ENCODE measurements at places on chromosomes 5 and 9.

DNA sequence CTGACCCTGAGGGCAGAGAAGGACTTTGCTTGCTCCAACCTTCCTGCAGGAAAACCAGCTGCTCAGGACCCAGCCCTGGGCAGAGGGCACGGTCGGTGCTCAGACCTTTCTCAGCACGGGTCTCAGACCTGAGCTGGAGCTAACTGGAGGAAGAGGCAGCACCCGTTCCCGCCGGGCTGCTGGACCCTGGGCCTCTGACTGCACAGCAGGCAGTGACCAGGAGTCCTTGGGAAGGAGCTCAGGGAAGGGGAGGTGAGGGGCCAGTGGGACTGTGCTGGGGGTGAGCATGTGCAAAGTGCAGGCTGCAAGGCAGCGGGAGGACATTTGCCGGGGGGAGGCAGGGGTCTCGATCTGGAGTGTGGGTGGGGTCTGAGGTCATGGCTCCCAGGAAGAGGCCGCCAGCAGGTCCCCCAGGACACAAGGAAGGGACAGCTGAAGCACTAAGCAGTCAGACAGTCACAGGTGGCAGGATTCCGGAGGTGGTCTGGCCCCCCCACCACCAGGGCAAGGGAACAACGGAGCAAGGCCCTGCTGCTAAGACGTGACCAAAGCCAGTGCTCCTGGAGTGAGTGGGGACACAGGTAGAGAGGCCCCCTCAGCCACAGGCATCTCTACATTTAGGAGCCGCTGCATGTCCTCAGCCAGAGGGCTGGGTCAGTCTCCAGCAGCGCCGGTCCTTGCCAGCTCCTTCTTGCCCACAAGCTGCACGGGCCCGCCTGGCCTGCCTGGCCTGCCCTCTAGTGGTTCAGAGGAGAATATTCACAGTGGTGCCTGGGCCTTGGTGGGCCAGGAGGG lies 4.8 kb upstream of the DPM2 start:
- peak; percentile 88 for DNase-seq

DNA sequence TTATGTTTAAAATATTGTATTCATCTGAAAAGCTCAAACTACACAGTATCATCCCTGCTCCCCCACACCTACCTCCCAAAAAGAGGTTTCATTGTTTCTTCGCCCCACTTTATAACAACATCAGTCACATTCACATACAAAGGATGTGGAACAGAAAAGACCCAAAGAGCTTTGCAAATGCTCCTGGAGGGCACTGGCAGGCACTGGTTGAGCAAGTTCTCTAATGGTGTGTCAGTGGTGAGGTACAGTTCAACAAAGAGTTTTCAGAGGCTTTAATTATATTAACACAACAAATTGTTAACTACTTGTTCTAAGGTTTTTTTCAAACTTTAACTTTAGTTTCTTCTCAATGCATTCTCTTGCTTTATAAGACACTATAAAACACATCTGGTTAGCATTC lies 54.1 kb upstream of the ECM2 start:
- DNase-seq, result no peak

GRCh38 chr5:144187699-144188294 lies 17.1 kb downstream of the KCTD16 start:
- peak; percentile 76 for DNase-seq

- DNase-seq, result no peak
Measured at GRCh38 chr9:70574151-70574837, 159.8 kb upstream of the KLF9 start.

DNA sequence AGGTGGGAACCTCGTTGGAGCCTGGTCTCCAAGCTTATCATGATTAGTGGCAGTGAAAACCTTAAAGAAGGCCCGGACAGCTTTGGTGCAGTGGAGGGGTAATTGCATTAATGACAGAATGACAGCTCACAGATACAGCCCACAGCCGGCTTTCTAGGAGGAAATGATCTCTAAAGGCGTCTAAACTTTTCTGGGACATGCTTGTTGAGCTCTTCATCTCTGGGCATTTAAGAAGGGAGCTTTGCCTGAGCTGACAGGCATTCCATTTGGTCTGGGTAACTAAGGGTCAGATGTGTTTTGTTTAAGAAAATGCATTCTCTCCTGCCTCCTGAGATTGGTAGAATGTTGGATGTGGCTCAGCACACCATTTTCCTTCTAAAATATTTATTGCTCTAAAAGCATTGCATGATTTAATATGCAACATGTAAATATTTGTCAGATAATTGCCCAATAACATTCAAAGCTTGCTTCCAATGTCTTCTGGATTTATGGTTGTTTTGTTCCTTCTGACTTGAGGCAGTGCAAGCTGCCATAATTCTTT lies 4.0 kb downstream of the ANKRD33B start:
- no peak for DNase-seq

- no peak for DNase-seq
Measured at GRCh38 chr5:126809916-126810315, 33.0 kb downstream of the LMNB1 start.

- no peak for DNase-seq
Measured at GRCh38 chr5:73131711-73132425, 11.5 kb downstream of the TMEM171 start.

DNA sequence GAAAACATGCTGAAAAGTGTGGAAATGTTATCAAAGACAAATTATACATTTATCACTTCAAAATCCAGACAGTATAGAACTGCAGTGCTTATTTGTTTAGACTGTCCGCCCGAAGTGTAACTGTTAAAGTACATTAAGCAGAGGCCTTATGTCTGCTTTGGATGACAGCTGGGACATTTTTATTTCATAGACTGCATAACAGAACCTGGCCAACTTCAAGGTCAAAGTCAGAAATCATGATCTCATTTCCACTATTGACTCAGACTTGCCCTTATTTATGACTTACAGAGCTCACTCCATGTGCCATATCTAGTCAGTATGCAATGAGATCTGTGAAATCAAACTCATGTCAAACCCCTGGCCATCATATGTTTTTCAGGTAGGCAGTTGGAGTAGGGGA lies 87.7 kb downstream of the RAB3C start:
- DNase-seq, result no peak

GRCh38 chr9:27333241-27334052 lies 36.5 kb upstream of the EQTN start:
- DNase-seq, result peak; percentile 83

- DNase-seq, result no peak
Measured at GRCh38 chr9:93929231-93929630, 25.9 kb downstream of the BARX1 start.

DNA sequence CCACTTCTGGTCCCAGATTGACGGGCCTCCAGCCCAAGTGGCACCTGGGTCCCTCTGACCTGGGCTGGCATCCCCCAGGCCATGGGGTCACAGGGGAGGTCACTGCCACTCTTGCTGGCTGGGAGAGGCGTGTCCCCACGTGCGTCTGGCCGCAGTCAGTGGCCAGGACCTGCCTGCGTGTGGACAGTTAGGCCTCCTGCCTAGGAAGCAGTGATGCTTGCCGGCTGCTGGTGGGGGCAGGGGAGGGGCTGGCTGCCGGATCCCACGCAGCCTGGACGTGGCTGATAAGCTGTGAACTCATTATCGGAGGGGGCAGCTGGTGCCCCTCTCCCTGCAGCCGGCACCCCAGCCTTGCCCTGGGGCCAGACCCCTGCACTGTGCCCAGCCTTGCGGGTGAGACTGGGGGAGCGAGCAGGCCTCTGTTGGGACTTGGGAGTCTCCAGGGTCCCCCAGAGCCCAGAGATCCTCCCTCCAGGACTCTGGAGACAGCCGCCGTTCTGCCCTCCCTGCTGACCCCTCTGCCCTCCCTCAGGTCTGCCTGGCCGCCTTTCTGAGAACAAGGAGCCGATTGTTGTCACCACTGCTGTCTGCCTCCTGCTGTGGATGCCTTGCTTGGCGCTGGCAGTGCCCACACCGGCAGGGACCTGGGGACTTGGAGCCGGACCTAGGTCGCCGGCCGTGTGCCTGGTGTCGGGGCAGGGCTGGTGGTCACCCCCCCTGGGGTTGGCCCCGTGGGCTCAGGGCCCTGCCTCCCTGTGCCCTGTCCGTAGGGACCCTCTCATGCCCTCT lies 12.3 kb downstream of the RXRA start:
- peak; percentile 95 for DNase-seq

GRCh38 chr9:18350995-18351595 lies 122.9 kb upstream of the ADAMTSL1 start:
- no peak for DNase-seq

GRCh38 chr5:72234265-72234700 lies 85.8 kb downstream of the MRPS27 start:
- DNase-seq, result peak; percentile 96

- DNase-seq, result no peak
Measured at GRCh38 chr9:20732118-20732517, 48.1 kb downstream of the FOCAD start.

DNA sequence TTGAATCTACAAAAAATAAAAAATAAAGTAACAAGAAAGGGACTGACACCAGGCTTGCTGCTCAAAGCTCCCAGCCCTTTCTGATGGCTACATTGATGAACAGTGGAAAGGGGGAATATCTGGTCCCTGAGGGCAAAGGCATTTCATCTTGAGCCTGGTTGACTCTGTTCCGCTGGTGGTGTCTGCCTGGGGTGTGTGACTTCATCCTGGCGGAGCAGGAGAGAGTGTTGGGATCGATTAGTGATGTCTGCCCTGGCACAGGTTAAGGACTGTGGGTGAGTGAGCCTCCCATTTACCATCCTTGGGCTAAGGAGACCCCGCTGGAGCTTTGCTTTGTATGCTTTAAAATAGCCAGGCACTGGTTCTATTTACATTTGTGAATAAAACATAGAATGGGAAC lies 56.9 kb upstream of the ASS1 start:
- DNase-seq, result no peak

- no peak for DNase-seq
Measured at GRCh38 chr9:81964218-81965171, 21.2 kb downstream of the SPATA31D3 start.

DNA sequence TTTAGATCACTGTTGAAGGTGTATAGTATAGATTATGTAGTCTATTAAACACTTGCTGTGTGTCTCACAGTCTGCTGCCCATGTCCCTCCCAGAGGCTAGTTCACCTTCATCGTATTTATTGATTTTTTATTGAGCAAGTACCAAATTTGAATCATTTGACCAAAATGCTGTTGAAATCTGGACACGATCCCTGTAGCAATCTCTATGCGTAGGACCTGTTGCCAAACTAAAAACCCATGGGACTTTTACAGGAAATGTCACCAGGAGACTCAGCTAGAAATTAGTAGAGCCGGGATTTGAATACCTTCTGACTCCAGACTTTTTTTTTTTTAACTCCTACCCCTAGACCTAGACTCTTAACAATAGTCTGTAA lies 17.5 kb downstream of the SLC31A1 start:
- no peak for DNase-seq

DNA sequence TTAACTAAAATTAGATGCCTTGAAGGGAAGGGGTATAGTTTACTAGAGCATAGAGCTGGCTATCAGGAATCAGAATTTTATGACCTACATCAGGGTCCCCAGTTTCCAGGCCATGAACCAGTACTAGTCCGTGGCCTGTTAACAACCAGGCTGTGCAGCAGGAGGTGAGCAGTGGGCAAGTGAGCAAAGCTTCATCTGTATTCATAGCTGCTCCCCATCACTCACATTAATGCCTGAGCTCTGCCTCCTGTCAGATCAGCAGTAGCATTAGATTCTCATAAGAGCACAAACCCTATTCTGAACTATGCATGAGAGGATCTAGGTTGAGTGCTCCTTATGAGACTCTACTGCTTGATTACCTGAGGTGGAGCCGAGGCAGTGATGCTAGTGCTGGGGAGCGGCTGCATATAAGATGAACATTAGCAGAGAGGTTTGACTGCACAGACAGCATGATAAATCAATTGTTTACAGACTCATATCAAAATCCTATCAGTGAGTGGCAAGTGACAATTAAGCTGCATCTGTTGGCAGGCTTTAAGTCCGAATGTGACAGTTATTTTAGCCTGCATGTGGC lies 44.6 kb downstream of the TAF11L14 start:
- DNase-seq, result no peak

- DNase-seq, result peak; percentile 55
Measured at GRCh38 chr5:119190470-119191095, 119.7 kb downstream of the DMXL1 start.

GRCh38 chr9:22307013-22307711 lies 139.5 kb upstream of the DMRTA1 start:
- peak; percentile 53 for DNase-seq

DNA sequence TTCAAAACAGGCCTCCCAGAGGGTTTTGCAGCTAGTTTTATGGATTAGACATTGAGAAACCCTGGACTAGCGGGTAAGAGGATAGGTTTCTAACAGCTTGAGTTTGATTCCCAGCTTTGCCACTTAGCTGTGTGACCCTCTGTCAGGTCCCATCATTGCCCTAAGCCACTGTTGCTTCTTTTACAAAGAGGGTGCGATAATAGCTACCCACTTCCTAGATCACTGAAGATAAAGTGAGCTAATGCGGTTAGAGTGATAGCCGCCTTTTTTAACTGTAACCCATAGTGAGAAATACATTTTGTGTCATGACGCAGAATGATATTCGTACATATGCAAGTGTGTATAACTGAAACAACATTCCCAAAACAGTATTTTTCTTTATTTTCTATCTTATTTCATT lies 40.3 kb downstream of the CSF1R start:
- peak; percentile 79 for DNase-seq

- DNase-seq, result peak; percentile 85
Measured at GRCh38 chr9:35258660-35259474, 97.1 kb downstream of the UNC13B start.

- no peak for DNase-seq
Measured at GRCh38 chr9:110486218-110486617, 93.3 kb downstream of the SVEP1 start.

DNA sequence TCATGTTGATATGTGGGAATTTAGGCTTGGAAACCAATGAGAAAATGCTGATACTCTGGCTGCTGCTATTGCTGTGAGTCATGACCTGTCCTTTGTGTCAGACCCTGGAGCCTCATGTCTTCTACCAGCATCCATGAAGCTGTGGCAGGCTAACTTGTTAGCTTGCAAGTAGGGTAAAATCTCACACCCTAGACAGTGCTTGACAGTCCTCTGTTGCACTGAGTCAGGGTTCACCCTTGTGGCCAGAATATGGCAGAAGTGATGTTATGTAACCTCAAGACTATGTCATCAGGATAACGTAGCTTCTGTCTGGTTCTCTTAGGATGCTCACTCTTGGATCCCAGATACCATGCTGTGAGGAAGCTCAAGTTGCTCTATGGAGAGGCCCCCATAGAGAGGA lies 110.8 kb downstream of the LHX2 start:
- DNase-seq, result no peak

GRCh38 chr5:44868541-44868940 lies 59.8 kb downstream of the MRPS30 start:
- no peak for DNase-seq

- no peak for DNase-seq
Measured at GRCh38 chr5:103436656-103437055, 125.9 kb downstream of the NUDT12 start.

Data from hematopoietic multipotent progenitor cell treated with erythropoietin and hydrocortisone succinate and interleukin-3 and kit ligand, for 6 days (in vitro differentiated cells).